AML-193 (cell line): ENCODE measurements at places on chromosomes 3 and 15.

- no peak for DNase-seq
These were observed 156.6 kb upstream of the NUDT16 start for GRCh38 chr3:131224886-131225550.

- no peak for DNase-seq
These were observed 250.5 kb downstream of the SHQ1 start for GRCh38 chr3:72597756-72598195.

- DNase-seq = no peak
These were observed 2.0 kb upstream of the TRIM59 start for GRCh38 chr3:160451602-160452001.

GRCh38 chr3:94066506-94067500, 3.9 kb downstream of the NSUN3 start:
- DNase-seq = no peak

DNA sequence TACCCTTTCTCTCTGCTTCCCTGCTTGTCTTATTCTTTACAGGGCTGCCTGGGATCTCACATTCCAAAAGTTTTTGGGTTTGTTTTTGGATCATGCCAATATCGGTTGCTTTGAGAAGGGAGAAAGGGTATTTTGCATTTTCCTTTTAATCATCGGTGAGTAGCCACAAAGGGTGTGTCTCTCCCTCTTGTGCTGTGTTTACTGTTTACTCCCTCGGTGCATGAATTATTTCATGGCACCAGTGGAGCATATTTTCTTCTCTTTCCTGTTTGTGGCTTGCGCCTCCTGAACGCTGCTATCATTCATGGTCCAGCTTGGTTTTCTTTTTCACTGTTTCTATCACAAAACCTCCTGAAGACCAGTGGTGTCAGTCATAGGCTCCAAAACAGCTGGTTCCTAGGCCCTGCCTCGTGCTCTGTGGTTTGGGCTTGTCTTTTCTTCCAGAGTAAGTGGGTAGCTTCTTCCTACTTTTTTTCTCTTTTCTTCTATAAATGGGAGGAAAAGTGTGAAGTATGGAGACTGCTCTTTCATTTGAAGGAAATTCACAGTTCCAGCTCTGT, 54.9 kb downstream of the IGF1R start:
- DNase-seq = no peak

DNA sequence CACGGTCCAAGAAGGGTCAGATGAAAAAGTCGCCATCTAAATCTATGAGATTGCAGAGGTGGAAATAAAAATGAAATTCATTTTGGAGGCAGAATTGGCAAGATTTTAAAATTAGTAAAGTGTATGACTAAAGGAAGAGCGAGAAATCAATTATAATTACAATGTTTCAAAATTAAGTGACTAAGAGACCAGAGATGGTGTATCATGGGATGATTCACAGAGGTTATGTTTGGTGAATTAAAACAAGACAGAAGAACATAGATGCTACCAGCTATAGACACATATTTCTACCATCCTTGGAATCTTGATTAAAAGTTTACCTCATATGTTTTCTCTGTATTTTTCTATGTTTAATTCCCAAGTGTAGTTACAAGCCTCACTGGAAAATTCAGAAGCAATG, 308.9 kb upstream of the DNAJC19 start:
- DNase-seq = no peak

DNA sequence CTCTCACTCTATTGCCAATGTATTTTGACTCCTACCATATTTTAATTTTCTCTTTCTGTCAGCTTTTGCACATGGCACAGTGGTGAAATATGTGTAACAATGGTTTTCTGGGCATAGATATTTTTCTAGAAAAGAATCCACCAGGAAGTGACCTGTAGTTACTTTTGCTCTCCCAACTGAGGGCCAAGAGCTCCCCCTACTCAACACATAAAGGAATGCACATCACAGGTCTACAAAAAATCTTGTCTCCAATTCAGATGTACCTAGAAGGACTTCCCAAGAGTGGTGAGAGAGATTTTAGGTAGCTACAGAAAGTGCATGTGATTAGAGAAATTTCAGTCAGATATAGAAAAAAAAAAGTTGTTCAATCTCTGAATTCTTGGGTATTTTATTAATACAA, 15.6 kb downstream of the CPA3 start:
- DNase-seq = peak; percentile 78

- DNase-seq = peak; percentile 83
These were observed 3.5 kb upstream of the MTFMT start for GRCh38 chr15:65032801-65033537.

DNA sequence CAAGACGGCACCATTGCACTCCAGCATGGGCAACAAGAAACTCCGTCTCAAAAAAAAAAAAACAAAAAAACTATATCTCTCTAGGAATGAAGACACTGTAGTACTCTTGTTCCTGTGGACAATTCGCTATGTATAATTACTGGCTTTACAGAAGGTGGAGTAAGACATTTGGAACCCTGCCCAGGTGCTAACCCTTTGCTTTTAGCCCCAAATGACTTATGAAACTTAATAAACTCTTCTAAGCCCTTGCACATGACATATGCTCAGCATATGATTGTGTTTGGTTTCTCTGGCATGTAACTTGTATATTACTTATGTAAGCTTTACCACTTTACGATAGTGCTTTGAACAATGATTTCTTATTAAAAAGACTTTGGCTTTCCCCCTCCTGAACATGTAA, 27.3 kb upstream of the PRTG start:
- DNase-seq = no peak

GRCh38 chr15:61036136-61036535, 193.0 kb downstream of the RORA start:
- peak; percentile 1 for DNase-seq

DNA sequence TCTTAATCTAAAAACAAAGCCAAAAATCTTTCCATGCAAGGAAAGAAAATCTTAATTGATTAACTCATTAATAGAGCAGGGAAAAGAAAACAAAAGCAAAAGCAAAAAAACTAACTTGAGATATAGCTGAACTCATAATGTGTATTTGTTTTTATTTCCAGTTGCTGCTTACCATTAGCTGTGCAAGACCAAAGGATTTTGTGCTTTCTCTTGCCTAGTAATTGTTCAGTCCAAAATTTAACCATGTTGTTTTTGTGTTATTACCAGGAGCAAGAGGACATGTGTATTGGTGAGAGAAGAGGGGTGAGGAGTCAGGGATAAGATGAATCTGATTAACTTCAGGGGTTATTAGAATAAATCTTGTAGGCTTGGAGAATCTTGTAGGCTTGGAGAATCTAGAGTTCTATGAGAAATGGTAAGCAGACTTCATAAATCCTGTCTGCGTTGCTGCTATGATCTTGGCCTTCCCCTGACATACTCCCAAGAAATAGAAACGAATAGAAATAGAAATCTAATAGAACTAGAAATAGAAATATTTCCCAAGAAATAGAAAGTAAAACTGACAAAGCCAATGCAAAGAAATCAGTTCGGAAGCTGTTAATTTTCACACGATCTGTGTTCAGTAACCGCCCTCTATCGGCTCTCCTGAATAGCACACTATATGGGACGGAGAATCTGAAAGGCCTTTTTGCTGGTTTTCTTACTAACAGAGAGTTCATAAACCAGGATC, 72.6 kb upstream of the TNFSF10 start:
- peak; percentile 86 for DNase-seq

- DNase-seq = peak; percentile 29
These were observed 954.6 kb downstream of the EPHA3 start for GRCh38 chr3:90062016-90062415.

GRCh38 chr15:83581381-83581780, 72.5 kb upstream of the ADAMTSL3 start:
- no peak for DNase-seq

DNA sequence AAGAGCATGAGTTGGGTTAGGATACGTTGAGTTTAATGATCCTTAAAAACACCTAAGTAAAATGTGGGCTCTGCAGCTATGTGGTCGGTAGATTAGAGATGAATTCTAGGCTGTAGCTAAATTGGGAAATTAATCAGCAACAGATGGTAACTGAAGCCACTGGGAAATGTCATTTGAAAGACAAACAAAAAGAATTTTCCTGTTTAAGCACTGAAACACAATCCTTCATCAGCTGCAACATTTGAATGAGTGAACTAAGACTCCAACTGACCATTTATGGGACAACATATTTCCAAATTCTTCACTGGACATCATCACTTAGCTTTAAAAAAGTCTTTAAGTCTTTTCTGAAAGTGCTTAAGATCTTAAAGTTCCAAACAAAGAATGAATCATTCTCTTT, 226.9 kb downstream of the ZNF385D start:
- no peak for DNase-seq

- DNase-seq = no peak
These were observed 188.5 kb downstream of the ZNF621 start for GRCh38 chr3:40713306-40713705.

DNA sequence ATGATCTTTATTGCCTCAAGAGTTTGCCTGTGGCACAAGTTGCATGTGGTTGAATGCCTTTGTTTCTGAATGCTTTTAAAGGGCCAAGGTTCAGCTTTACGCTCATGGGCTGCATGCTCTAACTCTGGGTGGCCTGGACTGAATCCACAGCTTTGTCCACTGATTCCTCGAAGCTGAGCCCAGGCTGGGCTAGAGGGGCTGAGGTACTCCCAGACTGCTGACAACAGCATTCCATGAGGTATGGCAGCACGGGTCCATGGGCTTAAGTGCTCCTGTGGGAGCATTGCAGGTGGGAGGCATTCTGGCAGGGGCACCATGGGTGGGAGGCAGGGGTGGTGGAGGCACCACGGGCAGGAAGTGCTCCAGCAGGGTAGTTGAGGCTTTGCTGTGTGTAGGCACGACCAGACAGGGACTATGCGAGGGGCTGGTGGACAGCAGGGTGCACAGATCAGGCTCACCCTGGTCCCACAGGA, 61.6 kb downstream of the GLCE start:
- DNase-seq = no peak
